NCI-H1694 (cell line): ENCODE measurements at places on chromosomes 12 and 14.
A peak's percentile ranks its signal among the peaks of the same experiment; 100 is the strongest.

GRCh38 chr14:52095336-52095735 lies 26.5 kb upstream of the NID2 start:
- DNase-seq: no peak

- DNase-seq: peak; percentile 90
Observed at GRCh38 chr14:89625244-89625713, 208.2 kb upstream of the FOXN3 start.

- DNase-seq: no peak
Observed at GRCh38 chr12:44405297-44405696, 470.8 kb downstream of the NELL2 start.

- DNase-seq: no peak
Observed at GRCh38 chr12:29562110-29562804, 64.8 kb upstream of the OVCH1 start.

DNA sequence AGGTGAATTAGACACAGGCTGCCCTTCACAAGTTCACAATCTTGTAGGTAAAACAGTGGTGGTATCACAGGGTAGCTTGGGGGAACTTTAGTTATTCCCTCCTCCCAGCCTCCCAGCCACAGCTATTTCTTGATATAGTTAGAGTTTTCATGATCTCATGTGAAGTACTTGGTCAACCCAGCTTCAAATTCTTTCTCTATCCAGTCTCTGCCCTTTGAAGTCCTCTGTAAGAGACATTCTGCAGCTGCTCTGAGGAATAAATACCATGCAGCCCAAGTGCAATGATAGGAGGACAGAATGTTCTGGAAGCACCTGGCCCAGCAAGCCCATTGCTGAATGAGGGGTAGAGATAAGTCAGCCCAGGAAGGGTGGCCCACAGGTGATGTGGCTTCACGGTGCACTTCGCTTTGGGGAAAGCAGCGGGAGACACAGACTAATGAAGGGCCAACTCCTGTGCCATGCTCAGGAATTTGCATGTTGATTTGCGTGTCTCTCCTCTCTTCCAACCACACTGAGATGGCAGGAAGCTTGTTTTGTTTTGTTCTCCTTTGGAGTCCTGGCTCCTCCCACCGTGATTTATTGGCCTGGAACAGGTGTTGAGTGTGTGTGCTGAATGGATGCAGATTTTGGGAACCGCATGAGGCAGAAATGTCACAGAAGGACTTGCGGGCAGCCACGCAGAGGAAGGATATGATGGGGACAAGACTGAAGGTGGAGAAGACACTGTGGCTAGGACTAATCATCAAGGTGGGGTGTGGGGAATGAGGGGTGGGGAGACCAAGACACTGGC lies 8.0 kb upstream of the TXNRD1 start:
- no peak for DNase-seq

DNA sequence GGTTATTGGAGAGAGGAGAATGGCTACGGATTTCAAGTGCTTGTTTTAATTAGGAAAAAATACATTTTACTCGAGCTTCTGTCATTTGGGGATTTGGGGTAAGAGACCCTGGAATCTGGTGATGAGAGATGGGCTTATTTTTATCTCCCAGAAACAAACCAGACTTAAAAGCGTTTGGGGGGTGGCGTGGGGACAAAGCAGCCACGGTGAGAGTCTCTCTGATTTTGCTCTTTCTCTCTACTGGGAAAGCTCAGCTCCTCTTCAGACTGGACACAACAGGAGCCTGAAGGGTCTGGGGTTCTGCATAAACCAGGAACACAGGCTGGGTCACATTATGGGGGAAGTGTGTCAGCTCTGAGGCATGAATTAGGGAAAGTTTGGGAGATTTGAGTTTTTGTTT lies 3.8 kb downstream of the VSX2 start:
- no peak for DNase-seq
